ENCODE measurements at places on chromosomes 12 and 14. TPM values are rescaled to one million over a fixed set of nuclear protein-coding genes. Genes with fewer than 3 reads are reported as not detected.
A peak's percentile ranks its signal among the peaks of the same experiment; 100 is the strongest.

Gene BMP4
- total RNA-seq: 13.0 TPM

Gene FICD
- total RNA-seq: 6.2 TPM

GRCh38 chr12:121144416-121144914, 11.8 kb downstream of the P2RX7 start:
- DNase-seq: no peak
- H3K27me3 ChIP-seq: peaks cover 10% of the 10 kb centered on the region
- H3K36me3 ChIP-seq: no peaks in the 10 kb centered on the region
- H3K4me1 ChIP-seq: no peaks in the 10 kb centered on the region
- H3K27ac ChIP-seq: no peak overlapping the region

DNA sequence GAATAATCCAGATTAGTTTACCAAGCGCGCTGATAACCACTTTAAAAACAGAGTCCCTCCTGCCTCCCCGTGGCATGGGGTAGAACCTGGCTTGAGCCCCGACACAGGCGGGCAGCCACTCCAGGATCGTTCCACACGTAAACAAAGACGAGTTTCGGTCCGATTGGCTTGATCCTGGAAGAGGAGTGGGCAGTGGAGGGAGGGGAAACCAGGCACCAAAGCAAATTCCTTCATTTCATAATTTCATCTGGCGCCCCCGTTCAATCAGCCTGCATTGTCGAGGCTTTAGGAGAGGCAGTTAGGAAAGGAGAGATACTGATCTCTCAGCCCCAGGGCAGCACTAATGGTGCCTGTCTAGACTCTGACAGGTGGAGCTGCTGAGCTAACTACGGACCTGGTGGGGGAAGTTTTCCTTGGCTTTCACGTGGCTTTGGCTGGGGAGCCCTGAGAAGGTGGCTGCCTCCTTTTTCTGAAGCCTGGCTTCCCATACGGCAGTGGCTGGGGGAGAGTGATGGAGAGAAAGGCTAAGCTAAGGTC, 751 bp upstream of the GPRC5A start:
- H3K4me3 ChIP-seq: peak overlapping the region; percentile 81
- no peak overlapping the region for H3K27ac ChIP-seq
- peaks cover 69% of the 10 kb centered on the region for H3K27me3 ChIP-seq
- peaks cover 6% of the 10 kb centered on the region for H3K4me1 ChIP-seq
- peak; percentile 93 for DNase-seq

- no peak overlapping the region for H3K4me3 ChIP-seq
- H3K4me1 ChIP-seq: no peaks in the 10 kb centered on the region
- no peak overlapping the region for H3K27ac ChIP-seq
- H3K27me3 ChIP-seq: no peaks in the 10 kb centered on the region
Observed at GRCh38 chr12:27453421-27453820, 6.9 kb downstream of the SMCO2 start.

GRCh38 chr12:79850610-79851299, 84.1 kb downstream of the PPP1R12A start:
- H3K27ac ChIP-seq: no peak overlapping the region
- H3K4me3 ChIP-seq: no peak overlapping the region
- H3K4me1 ChIP-seq: no peaks in the 10 kb centered on the region

- H3K4me1 ChIP-seq: no peaks in the 10 kb centered on the region
- no peak overlapping the region for H3K27ac ChIP-seq
- H3K27me3 ChIP-seq: no peaks in the 10 kb centered on the region
- H3K4me3 ChIP-seq: no peak overlapping the region
- H3K36me3 ChIP-seq: peaks cover 91% of the 10 kb centered on the region
- DNase-seq: no peak
Observed at GRCh38 chr12:132635076-132635955, 16.7 kb downstream of the P2RX2 start.

GRCh38 chr12:2925322-2925995, 33.7 kb upstream of the TEAD4 start:
- peaks cover 59% of the 10 kb centered on the region for H3K36me3 ChIP-seq
- H3K27me3 ChIP-seq: no peaks in the 10 kb centered on the region
- no peak overlapping the region for H3K4me3 ChIP-seq
- no peak for DNase-seq

DNA sequence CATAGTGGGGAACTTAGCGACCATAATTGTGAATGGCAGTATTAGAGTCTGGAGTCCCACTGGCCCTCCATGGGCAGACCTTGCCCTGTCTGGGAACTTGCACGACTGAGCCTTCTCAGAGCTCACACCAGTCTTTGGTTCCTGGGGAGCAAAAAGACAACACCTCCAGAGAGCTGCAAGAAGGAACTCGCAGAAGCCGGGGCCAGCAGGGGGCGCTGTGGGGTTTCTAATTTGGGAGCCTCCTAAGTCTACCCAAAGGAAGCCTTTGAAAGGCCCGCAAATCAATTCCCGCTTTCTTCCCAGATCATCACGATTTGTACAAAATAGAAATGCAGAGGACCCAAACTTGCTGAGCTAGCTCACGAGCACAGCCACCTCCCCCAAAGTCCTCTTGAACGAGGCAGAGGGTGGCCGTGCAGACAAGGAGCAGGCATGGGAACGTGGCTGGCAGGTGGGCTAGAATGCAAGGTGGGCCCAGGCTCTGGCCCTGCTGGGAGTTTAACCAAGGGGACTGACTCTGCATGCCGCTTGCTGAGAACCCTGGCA, 46.3 kb upstream of the FBXO21 start:
- no peak overlapping the region for H3K4me3 ChIP-seq
- DNase-seq: peak; percentile 100
- H3K27me3 ChIP-seq: no peaks in the 10 kb centered on the region
- no peak overlapping the region for H3K27ac ChIP-seq

GRCh38 chr14:29054119-29054518, 287.5 kb downstream of the FOXG1 start:
- H3K27me3 ChIP-seq: no peaks in the 10 kb centered on the region
- DNase-seq: no peak
- H3K4me3 ChIP-seq: no peak overlapping the region
- H3K4me1 ChIP-seq: no peaks in the 10 kb centered on the region

DNA sequence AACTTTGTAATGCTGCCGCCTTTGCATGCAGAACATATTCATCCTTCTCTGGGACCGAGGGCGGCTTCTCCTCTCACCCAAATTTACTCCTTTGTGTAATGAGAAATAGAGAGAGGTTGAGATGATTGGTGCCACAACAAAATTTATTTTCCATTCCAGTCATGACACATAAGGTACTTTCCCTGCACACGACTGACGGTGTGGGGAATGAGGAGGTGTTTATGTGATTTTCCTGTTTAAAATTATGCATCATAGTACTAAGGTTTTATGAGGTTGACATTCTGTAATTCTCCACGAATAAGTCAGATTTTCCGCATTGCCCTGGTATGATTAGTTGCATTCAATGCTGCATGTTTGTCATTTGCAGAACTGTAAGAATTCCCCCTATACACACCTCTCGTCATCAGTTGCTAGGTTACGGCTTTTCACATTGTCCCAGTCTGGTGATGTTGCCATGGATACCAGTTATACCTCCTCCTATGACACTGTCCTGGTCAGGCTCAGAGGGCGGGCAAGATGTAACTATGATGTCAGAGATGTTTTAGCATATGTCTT, 23.1 kb downstream of the BICDL1 start:
- peaks cover 2% of the 10 kb centered on the region for H3K4me1 ChIP-seq
- DNase-seq: peak; percentile 64
- H3K4me3 ChIP-seq: no peak overlapping the region
- no peak overlapping the region for H3K27ac ChIP-seq

- peaks cover 53% of the 10 kb centered on the region for H3K36me3 ChIP-seq
- no peak overlapping the region for H3K27ac ChIP-seq
- DNase-seq: no peak
Observed at GRCh38 chr12:22684140-22685118, 59.5 kb downstream of the ETNK1 start.

DNA sequence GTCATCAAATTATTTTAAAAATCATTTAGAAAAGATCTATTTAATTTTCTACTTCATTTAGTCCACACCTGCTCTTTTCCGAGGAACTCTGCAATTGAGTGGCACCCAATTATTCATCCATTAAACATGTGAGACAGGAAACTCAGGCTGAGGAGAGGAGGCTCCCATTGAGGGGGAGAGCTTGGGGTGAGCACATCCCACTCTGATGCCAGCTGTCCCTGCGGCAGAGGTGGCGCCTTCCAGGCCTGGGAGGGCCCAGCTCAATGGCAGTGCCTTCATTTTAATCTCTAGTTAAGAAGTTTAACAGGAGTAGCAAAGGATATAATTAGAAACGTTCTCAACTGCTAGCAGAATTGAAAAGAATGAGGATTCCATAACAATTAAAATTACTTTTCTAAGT, 92.0 kb downstream of the ITPR2 start:
- no peak overlapping the region for H3K27ac ChIP-seq
- H3K4me1 ChIP-seq: no peaks in the 10 kb centered on the region

- H3K4me3 ChIP-seq: no peak overlapping the region
- H3K27ac ChIP-seq: no peak overlapping the region
- H3K4me1 ChIP-seq: no peaks in the 10 kb centered on the region
- no peaks in the 10 kb centered on the region for H3K36me3 ChIP-seq
Observed at GRCh38 chr12:67594888-67595287, 53.7 kb upstream of the DYRK2 start.

GRCh38 chr12:130611026-130611905, 104.8 kb downstream of the RIMBP2 start:
- H3K27ac ChIP-seq: no peak overlapping the region
- no peaks in the 10 kb centered on the region for H3K27me3 ChIP-seq
- no peaks in the 10 kb centered on the region for H3K36me3 ChIP-seq
- peak; percentile 38 for DNase-seq

DNA sequence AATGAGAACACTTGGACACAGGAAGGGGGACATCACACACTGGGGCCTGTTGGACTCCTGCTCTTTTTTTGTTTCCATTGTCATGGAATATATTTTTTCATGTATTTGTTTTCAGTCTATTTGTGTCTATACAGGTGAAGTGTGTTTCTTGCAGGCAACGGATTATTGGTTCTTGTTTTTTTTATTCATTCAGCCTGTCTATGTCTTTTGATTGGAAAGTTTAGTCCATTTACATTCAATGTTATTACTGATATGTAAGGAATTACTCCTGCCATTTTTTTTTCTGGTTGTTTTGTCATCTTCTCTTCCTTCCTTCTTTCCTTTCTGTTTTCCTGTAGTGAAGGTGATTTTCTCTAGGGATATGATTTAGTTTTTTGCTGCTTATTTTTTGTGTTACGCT, 18.0 kb upstream of the PTPRO start:
- no peak overlapping the region for H3K27ac ChIP-seq
- H3K27me3 ChIP-seq: no peaks in the 10 kb centered on the region
- H3K4me1 ChIP-seq: no peaks in the 10 kb centered on the region
- no peaks in the 10 kb centered on the region for H3K36me3 ChIP-seq
- H3K4me3 ChIP-seq: no peak overlapping the region

DNA sequence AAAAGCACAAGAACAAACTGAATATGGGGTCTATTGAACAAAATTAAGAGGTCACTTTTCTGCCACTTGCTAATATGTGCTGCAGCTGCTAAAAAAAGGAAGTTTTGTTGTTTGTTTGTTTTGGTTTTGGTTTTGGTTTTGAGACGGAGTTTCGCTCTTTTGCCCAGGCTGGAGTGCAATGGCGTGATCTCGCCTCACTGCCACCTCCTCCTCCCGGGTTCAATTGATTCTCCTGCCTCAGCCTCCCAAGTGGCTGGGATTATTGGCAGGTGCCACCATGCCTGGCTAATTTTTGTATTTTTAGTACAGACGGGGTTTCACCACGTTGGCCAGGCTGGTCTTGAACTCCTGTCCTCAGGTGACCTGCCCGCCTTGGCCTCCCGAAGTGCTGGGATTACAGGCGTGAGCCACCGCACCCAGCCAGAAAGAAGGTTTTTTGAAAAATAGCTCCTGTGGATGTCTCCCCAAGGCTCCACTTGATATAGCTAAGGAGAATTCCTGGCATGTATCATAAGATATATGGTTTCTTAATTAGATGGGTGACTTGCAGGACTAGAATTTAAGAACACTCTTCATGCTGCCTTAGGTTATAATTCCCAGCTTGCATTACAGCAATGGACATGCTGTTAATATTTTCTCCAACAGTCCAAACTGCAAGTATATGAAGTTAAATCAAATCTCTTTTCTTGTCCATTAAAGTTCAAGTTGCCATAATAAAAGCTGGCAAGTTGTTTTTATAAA, 237.6 kb upstream of the AMIGO2 start:
- H3K4me3 ChIP-seq: no peak overlapping the region
- H3K4me1 ChIP-seq: no peaks in the 10 kb centered on the region
- H3K36me3 ChIP-seq: no peaks in the 10 kb centered on the region
- H3K27me3 ChIP-seq: no peaks in the 10 kb centered on the region
- H3K27ac ChIP-seq: no peak overlapping the region

Gene PPP1R1A
- 13.4 TPM for total RNA-seq

Gene C1R
- total RNA-seq: 4.1 TPM

- H3K4me1 ChIP-seq: peaks cover 28% of the 10 kb centered on the region
- no peak overlapping the region for H3K27ac ChIP-seq
- DNase-seq: peak; percentile 98
- peak overlapping the region; percentile 98 for H3K4me3 ChIP-seq
- peaks cover 21% of the 10 kb centered on the region for H3K36me3 ChIP-seq
- H3K27me3 ChIP-seq: no peaks in the 10 kb centered on the region
Observed at GRCh38 chr12:106136263-106136662, 2.5 kb downstream of the NUAK1 start.

Gene NYNRIN
- 28.8 TPM for total RNA-seq

Gene CLEC6A
- total RNA-seq: not detected

- peak; percentile 26 for DNase-seq
- H3K27me3 ChIP-seq: peaks cover 36% of the 10 kb centered on the region
- H3K36me3 ChIP-seq: no peaks in the 10 kb centered on the region
- H3K4me1 ChIP-seq: no peaks in the 10 kb centered on the region
- H3K4me3 ChIP-seq: no peak overlapping the region
Observed at GRCh38 chr14:76305268-76305826, 70.6 kb upstream of the ESRRB start.

Gene STON2
- total RNA-seq: 17.6 TPM

Gene CSAD
- total RNA-seq: 38.2 TPM

DNA sequence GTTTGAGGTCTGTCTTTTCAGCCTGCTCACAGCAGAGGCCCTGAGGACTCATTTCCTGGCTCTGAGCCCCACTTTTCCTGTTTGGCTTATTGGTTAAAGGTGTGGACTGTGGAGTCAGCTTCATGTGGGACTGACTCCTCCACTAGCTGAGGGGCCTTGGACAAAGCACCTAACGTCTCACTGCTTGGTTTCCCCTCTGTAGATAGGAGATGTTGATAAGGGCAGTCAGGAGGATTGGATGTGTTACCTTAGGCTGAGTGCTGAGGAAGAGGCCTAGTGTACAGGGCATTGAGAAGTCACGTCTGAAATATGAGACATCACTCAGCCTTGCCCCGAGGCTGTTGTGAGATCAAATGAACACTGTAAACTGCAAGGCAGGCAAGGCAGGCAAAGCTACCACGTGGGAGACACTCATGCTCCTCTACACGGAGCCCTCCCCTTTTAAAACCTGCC, 27.1 kb upstream of the TCL1A start:
- DNase-seq: no peak
- no peak overlapping the region for H3K4me3 ChIP-seq
- H3K27ac ChIP-seq: no peak overlapping the region
